ENCODE measurements at places on chromosomes 13 and 19.

- DNase-seq: no peak
These were observed 362.8 kb downstream of the NALCN start for GRCh38 chr13:101053301-101054093.

GRCh38 chr19:57314146-57314545, 6.1 kb upstream of the ZNF543 start:
- DNase-seq: no peak

DNA sequence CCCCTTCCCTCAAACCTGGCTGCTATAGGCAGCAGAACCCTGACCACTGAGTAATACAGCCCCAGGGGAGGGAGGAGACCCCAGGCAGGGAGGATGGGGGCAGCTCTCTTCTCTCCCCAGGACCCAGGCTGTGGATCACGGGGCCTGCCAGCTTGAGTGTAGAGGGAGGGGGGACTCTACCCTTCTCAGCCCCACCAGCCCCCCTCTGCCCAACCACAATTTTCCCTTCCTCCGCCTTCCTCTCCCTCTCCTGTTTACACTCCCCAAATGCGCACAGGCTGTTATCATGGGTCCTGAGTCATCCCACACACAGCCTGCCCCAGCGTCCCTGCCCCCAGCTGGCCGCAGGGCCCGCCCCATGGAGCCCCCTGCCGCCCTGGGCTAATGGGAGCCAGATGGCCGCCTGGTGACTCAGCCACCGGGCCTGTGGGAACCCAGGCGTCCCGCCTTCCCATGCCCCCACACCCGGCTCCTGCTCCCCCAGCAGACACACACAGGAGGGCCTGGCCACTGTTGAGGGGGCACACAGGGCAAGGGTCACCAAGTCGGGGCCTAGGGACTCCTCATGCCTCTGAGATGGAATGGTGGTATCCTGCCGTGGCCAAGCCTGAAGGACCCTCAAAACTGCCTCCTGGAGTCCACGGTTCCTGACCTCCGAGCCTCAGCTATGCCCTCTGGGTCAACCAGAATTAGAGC, 13.6 kb downstream of the CCDC97 start:
- DNase-seq: no peak

DNA sequence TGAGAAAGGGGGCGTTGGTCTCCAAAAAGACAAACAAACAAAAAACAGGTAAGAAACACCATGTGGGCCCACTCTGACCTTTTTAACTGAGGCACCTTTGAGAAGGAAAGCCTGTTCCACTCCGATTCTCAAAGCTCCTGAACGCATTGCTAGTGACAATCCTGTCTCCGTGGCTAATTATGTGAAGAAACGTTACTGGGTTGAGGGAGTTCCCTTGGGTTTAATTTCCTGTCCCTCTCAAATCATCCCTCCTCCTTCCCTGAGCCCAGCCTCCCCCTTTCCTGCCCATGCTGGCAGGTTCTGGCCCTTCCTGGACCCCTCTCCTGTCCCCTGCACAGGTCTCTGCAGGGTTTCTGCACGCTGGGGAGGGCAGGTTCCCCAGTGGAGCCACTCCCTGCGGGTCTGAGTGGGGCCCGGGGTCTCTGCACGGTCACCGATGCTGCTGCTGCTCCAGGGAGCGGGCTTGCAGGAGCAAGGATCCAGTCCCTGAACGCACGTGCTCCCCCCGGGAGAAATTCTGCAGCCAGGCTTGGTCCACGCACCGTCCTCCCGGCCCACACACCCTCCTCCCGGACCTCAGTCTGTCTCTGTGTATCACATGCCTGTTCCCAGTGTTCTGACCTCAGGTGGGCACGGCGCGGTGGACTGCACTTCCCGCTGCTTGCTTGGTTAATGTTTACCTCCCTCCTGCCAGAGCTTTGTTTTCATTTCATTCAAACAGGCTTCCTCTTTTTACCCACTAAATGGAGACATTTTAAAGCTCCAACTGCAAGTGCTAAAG, 76.4 kb upstream of the MCF2L start:
- DNase-seq: no peak

DNA sequence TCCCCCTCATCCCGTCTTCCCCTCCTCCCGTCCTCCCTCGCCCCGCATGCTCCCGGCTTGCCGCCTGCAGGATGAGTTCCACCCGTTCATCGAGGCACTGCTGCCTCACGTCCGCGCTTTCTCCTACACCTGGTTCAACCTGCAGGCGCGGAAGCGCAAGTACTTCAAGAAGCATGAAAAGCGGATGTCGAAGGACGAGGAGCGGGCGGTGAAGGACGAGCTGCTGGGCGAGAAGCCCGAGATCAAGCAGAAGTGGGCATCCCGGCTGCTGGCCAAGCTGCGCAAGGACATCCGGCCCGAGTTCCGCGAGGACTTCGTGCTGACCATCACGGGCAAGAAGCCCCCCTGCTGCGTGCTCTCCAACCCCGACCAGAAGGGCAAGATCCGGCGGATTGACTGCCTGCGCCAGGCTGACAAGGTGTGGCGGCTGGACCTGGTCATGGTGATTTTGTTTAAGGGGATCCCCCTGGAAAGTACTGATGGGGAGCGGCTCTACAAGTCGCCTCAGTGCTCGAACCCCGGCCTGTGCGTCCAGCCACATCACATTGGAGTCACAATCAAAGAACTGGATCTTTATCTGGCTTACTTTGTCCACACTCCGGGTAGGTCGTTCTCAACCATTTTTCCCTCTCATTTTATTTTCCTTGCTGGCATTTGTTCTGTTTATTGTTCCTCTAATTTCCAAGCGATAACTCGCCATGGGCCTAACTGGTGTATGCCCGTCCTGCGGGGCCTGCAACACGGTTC, 29.8 kb downstream of the NFIX start:
- DNase-seq: no peak

DNA sequence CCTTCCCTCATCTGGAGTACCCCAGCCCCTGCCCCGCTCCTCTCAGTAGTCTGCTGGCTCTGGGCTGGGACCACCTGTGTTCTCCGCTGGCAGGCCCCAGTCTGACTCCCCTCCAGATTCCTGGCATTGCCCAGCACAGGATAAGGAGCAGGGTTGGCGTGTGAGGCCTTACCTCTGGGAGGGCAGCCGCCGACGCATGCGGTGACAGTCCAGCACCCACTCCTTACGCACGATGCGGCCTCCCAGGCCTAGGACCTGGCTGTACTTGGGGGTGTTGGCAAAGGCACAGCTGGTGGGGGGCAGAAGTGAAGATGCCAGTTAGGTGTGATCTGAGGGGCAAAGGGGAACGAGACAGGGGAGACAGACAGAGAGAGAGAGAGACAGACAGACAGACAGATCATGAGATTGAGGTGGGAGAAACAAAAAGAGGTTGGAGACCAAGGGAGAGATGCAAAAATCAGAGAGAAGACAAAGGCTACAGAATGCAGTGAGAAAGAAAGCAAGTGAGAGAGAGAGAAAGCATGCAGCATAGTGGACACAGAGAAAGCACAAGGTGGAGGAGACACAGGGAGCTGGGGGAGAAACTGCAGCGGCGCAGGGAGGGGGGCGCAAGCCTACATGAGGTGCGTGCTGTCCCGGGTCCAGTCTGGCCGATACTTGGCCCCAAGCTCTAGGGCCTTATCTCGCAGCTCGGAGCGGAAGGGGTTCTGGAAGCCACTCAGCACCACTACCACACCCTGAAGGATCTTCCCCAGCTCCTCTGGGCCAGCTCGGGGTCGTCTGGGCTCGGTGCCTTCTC, 18.6 kb downstream of the ZNF575 start:
- DNase-seq: no peak

GRCh38 chr13:74266861-74267260, 132.7 kb upstream of the KLF12 start:
- DNase-seq: no peak

- no peak for DNase-seq
These were observed 4.9 kb downstream of the CCDC122 start for GRCh38 chr13:43874504-43875092.

GRCh38 chr19:1318678-1319471, 33.2 kb downstream of the EFNA2 start:
- no peak for DNase-seq

DNA sequence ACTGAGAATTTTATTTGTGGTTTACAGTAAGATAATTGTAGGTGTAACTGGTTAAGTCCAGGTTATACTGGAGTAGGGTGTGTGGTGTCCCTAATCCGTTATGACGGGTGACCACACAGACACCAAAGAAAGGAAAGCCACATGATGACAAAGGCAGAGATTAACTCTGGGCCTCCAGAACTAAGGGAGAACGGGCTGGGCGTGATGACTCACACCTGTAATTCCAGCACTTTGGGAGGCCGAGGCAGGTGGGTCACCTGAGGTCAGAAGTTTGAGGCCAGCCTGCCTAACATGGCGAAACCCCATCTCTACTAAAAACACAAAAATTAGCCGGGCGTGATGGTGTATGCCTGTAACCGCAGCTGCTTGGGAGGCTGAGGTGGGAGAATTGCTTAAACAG, 10.2 kb upstream of the FUT2 start:
- no peak for DNase-seq

GRCh38 chr13:112596235-112596634, 8.3 kb upstream of the TUBGCP3 start:
- DNase-seq: no peak

DNA sequence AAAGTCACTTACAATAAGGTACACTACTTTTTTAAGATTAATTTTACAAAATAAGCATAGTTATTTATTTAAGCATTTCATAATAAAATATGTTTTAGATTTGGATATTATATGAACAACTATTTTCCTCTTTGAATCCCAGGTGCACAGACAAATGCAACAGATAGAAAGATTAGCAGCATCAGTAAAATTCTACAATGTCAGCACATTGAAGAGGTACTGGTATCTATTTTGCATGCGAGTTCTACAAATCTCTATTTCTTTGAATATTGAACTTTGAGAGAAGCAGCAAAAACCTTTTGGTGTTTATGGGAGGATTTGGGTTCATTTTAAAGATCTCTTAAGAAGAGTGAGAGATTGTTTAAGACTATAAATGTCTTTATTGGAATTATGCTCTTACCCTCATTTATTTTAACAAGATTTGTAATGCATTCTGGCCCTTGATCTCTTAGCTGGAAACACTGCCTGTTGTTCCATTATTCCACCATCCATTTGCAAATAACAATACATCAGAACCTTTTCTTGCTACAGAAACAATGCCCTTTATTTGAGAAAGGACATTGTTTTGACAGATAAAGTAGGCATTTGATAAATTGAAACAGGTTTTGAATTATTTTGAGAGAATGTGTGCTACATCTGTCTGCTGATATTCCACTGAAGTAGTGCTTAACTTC, 558.8 kb upstream of the KLHL1 start:
- DNase-seq: no peak

DNA sequence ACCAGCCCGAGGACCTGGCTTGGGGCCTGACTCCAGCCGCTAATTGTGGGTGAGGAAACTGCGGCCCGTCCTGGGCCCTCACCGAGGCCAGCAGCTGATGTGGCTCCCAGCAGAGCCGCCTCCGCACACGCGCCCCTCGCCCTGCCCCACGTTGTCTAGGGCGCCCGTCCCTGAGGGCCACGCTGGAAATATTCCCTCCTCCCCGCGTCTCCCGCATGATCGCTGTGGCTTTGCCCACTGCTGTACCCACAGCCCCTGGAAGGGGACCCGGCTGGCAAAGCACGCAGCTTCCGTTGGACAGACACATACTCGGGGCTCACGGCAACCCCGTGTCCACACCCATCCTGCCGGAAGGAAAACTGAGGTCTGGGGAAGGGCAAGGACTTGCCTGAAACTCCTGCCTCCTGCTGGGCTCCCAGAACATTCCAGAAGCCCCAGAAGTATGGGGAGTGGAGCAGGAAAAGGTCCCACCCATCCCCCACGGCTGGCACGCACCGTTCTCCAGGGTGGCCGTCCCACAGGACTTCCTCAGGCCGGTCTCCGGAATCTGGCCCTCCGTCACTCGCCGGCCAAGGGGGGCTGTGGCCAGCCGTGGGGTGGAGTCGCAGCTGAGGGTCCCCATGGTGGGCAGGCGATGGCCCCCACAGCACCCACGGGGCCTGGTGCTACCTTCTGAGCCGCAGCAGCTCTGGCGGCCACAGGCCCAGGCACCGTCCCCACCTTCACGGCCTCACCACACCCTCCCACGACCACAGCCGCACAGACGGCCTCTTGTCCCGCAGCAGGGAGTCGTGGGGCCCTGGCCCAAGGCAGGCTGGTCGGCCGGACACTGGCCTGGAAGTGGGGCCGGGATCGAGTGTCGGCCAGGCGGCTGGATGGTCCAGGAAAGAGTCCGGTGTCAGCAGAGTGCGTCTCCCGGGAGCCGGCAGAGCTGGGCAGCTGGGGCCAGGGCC, 13.6 kb upstream of the SHC2 start:
- DNase-seq: no peak

GRCh38 chr13:41384749-41385503, 72.4 kb upstream of the RGCC start:
- DNase-seq: no peak

DNA sequence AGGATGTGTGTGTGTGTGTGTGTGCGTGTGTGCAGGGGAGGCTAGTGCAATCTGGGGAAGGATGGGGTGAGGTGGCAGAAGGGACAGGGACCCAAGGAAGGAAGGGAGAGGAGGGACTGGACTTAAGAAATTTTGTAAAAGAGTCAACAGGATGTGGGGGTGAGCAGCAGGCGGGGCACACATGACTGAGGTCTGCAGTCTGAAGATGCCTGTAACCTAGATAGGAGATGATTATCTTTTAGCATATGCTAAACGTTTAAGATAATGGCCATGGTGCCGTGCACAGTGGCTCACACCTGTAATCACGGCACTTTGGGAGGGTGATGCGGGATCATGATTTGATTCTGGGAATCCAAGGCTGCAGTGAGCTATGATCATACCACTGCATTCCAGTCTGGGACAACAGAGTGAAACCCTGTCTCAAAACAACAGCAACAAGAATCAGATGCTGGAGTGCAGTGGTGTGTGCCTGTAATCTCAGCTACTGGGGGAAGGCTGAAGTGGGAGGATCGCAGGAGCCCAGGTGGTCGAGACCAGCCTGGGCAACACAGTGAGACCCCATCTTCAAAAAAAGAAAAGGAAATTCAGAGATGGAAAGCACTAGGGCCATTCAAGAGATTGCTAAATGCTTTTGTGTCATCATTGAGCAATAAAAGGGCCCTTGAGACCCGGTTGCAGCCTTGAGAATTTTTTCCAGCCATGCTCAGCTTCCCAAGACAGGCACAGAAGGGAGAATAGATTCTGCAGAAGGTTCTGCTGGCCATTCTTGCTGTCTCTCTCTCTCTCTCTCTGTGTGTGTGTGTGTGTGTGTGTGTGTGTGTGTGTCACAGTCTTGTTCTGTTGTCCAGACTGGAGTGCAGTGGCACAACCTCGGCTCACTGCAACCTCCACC, 3.8 kb upstream of the ZNF414 start:
- DNase-seq: peak; percentile 21

GRCh38 chr13:102768909-102769308, 4.7 kb downstream of the TEX30 start:
- no peak for DNase-seq
